Small intestine (tissue), 16 donors: ENCODE measurements at places on chromosomes 2 and 18. TPM values are rescaled to one million over a fixed set of nuclear protein-coding genes. Genes with fewer than 3 reads are reported as not detected.

- H3K27ac ChIP-seq, result no peak overlapping the region
- no peaks in the 10 kb centered on the region for H3K27me3 ChIP-seq
- no peak overlapping the region for H3K4me3 ChIP-seq
- no peaks in the 10 kb centered on the region for H3K36me3 ChIP-seq
- no peaks in the 10 kb centered on the region for H3K4me1 ChIP-seq
Measured at GRCh38 chr18:74897971-74898657, 300.4 kb downstream of the ZNF407 start.

GRCh38 chr2:136117391-136117841, 533 bp downstream of the CXCR4 start:
- no peaks in the 10 kb centered on the region for H3K27me3 ChIP-seq
- peak overlapping the region; percentile 94 for H3K4me3 ChIP-seq
- peak; percentile 58 for DNase-seq
- H3K36me3 ChIP-seq, result no peaks in the 10 kb centered on the region
- H3K27ac ChIP-seq, result peak overlapping the region; percentile 58

GRCh38 chr2:159612255-159612901, 4.0 kb downstream of the BAZ2B start:
- no peak overlapping the region for H3K4me3 ChIP-seq
- peak; percentile 56 for DNase-seq
- H3K27me3 ChIP-seq, result no peaks in the 10 kb centered on the region
- H3K4me1 ChIP-seq, result no peaks in the 10 kb centered on the region
- H3K36me3 ChIP-seq, result no peaks in the 10 kb centered on the region
- peak overlapping the region; percentile 92 for H3K27ac ChIP-seq

- no peak overlapping the region for H3K27ac ChIP-seq
- H3K27me3 ChIP-seq, result no peaks in the 10 kb centered on the region
- no peak for DNase-seq
- H3K4me1 ChIP-seq, result no peaks in the 10 kb centered on the region
- peaks cover 27% of the 10 kb centered on the region for H3K36me3 ChIP-seq
- H3K4me3 ChIP-seq, result no peak overlapping the region
Measured at GRCh38 chr2:238338710-238339394, 18.5 kb downstream of the TRAF3IP1 start.

- H3K4me3 ChIP-seq, result no peak overlapping the region
- H3K27me3 ChIP-seq, result no peaks in the 10 kb centered on the region
- peaks cover 17% of the 10 kb centered on the region for H3K36me3 ChIP-seq
- H3K27ac ChIP-seq, result peak overlapping the region; percentile 92
- DNase-seq, result no peak
Measured at GRCh38 chr2:191014653-191015020, 666 bp upstream of the STAT1 start.

- H3K4me3 ChIP-seq, result no peak overlapping the region
- no peaks in the 10 kb centered on the region for H3K27me3 ChIP-seq
- no peak for DNase-seq
- H3K4me1 ChIP-seq, result no peaks in the 10 kb centered on the region
- no peaks in the 10 kb centered on the region for H3K36me3 ChIP-seq
Measured at GRCh38 chr18:58201268-58201667, 157.2 kb downstream of the NEDD4L start.

DNA sequence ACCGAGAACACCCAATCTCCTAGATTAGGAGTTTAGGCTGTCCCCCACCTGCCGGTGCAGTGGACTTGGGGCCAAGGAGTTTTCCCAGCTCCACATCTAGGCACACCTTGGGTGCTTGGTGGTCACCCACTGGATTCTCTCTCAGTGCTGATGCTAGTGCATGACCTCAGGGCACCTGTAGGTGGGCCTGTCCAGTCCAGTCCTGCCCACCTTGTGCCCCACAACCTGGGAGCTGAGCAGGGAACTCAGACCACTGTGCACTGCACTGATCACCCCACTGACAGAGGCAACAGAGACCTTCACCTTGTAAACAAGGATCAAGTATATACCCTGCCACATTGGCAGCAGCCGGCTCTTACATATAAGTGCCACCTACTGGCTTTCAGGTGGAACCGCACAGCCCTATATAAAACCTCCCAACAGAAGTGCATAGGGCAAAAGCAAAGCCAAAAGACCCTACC, 12.7 kb upstream of the CDH19 start:
- H3K27ac ChIP-seq, result no peak overlapping the region
- DNase-seq, result peak; percentile 3
- H3K36me3 ChIP-seq, result no peaks in the 10 kb centered on the region
- no peaks in the 10 kb centered on the region for H3K4me1 ChIP-seq

DNA sequence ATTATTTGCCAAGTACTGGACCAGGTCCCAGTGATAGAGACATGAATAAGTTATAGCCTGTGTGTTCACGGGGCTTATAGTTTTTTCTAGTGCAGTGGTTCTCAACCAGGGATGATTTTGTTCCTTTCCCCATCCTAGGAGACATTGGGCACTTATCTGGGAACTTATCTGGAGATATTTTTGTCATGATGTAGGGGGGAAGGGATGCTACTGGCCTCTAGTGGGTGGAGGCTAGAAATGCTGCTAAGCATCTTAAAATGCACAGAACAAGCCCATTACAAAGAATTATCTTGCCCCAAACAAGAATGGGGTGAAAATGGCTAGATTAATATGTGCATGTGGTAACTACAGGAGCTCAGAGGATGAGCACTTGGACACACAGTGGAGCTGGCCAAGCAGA, 75.2 kb downstream of the KLHL29 start:
- H3K27ac ChIP-seq, result no peak overlapping the region
- H3K36me3 ChIP-seq, result no peaks in the 10 kb centered on the region
- DNase-seq, result no peak
- no peak overlapping the region for H3K4me3 ChIP-seq

DNA sequence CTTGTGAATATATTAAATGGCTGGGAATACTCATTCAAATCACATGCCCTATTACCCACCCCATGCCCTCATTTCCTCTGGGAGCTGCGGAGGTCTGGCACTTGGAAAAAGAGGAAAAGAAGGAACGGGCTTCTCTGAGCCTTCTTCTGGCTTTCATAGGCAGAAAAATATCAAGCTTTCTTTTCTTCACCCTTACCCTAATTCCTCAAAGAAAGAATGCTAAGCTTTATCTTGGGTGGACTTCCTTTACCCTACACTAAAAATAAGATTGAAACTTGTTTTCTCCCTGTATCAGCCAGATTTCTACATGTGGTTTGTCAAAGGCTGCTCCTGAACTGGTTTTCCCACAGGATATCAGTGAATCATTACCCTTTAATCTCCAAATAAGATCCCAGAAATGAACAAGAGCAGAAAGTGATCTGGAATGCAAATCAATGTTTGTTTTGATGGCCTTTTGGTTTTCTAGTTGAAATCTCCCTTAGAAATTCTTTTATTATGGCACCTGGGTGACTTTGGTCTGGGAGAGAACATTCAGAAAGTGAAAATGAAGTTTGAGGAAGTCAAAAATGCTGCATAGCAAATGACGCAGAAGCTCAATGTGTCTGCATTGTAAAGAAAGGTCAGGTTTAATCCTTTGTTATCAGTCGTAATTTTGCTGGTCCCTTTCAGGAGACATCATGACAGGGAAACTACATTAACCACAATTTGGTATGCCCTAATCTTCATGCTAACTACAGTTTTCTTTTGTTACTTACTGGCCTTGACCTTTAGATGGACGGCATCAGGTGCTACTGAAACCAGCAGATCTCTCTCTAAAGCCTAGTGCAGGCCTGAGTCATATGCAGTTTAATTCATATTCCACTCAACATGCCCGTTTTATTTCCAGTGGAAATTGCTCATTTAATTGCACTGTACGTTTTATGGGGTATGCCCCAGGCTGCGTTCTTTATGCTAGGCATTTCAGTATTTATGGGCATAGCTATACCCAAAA, 46.6 kb upstream of the HNRNPA3 start:
- no peak overlapping the region for H3K4me3 ChIP-seq
- peaks cover 18% of the 10 kb centered on the region for H3K4me1 ChIP-seq
- peak overlapping the region; percentile 51 for H3K27ac ChIP-seq

DNA sequence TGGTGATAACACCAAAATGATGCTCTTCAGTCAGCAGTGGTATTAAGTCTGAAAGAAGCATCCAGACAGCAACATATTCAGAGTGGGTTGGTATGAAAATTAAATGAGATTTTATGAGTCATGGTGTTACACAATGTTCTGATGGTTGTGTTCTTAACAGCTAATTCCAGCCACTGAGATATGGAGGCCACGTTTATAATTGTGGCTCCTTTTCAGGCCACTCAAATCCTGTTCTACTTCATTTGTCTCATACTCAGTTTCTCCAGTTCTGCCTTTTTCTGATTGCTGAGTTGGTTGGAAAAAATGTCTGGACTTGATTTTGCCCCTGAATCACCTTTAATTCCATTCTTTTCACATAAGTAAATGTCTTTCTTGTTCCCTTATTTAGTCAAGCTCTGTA, 162.7 kb upstream of the COL3A1 start:
- no peak overlapping the region for H3K27ac ChIP-seq
- no peaks in the 10 kb centered on the region for H3K4me1 ChIP-seq
- H3K4me3 ChIP-seq, result no peak overlapping the region
- H3K27me3 ChIP-seq, result no peaks in the 10 kb centered on the region
- DNase-seq, result no peak

- DNase-seq, result peak; percentile 82
- no peaks in the 10 kb centered on the region for H3K27me3 ChIP-seq
- H3K36me3 ChIP-seq, result no peaks in the 10 kb centered on the region
- peak overlapping the region; percentile 38 for H3K4me3 ChIP-seq
- H3K27ac ChIP-seq, result peak overlapping the region; percentile 68
- H3K4me1 ChIP-seq, result peaks cover 8% of the 10 kb centered on the region
Measured at GRCh38 chr2:241217320-241218031, 29.0 kb downstream of the ANO7 start.

DNA sequence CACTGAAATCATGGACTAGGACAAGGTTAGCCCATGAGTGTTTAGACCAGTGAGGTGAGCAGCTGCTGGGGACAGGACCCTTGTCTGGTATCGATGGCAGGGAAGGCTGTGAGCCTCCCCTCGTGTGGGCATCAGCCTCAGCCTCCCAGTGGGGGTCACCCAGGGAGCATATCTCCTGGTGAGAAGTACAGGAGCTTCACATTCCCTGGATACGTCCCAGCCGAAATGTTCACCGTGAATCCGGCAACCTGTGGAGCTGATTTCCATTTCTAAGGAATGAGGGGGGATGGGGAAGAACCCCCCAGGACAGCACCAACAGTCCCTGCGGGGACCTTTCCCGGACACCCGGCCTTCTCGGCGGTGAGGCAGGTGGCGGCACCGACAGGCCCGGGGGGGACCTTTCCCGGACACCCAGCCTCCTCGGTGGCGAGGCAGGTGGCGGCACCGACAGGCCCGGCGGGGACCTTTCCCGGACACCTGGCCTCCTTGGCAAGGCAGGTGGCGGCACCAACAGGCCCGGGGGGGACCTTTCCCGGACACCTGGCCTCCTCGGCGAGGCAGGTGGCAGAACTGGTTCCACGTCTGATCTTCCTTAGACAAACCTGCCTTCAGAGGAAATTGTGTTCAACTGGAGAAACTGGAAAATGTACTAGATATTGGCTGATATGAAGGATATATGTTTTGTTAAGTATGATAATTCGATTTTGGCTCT, 21.2 kb downstream of the RTP5 start:
- H3K4me3 ChIP-seq, result no peak overlapping the region
- no peaks in the 10 kb centered on the region for H3K36me3 ChIP-seq
- no peaks in the 10 kb centered on the region for H3K27me3 ChIP-seq
- no peaks in the 10 kb centered on the region for H3K4me1 ChIP-seq
- no peak for DNase-seq

GRCh38 chr2:23381084-23381483, 3.9 kb upstream of the KLHL29 start:
- no peaks in the 10 kb centered on the region for H3K36me3 ChIP-seq
- H3K27ac ChIP-seq, result peak overlapping the region; percentile 32
- no peaks in the 10 kb centered on the region for H3K4me1 ChIP-seq
- no peak overlapping the region for H3K4me3 ChIP-seq
- peaks cover 11% of the 10 kb centered on the region for H3K27me3 ChIP-seq
- DNase-seq, result peak; percentile 32

The PRKAG3 gene
- polyA plus RNA-seq, result not detected

The EVX2 gene
- not detected for polyA plus RNA-seq

The XIRP2 gene
- 0.35 TPM for polyA plus RNA-seq

The ZNF804A gene
- 0.57 TPM for polyA plus RNA-seq
